Aorta (tissue), 5 donors: ENCODE measurements at places on chromosomes 7 and 10.

GRCh38 chr10:50382576-50383023 is 131.3 kb upstream of the ASAH2 start:
- no peak for DNase-seq

DNA sequence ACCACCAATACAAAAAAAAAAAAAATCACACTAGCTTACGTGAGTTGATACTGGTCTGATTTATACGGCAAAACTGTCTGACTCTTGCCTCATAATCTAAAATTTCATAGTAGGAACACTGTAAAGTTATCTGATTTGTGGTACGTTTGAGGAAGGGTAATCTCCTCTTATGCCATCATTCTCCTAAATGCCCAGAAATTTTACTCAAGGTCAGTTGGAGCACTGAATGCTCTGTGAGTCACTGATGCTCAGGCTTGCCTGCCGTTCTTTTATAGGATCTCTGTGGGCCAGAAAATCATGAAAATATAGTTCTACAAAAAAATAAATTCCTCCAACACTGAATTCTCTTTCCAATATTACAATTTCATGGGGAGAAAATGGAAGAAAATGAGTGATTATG is 135.7 kb downstream of the PDE1C start:
- DNase-seq, result no peak

- DNase-seq, result peak; percentile 61
Measured at GRCh38 chr10:72044417-72045041, 43.8 kb downstream of the SPOCK2 start.

DNA sequence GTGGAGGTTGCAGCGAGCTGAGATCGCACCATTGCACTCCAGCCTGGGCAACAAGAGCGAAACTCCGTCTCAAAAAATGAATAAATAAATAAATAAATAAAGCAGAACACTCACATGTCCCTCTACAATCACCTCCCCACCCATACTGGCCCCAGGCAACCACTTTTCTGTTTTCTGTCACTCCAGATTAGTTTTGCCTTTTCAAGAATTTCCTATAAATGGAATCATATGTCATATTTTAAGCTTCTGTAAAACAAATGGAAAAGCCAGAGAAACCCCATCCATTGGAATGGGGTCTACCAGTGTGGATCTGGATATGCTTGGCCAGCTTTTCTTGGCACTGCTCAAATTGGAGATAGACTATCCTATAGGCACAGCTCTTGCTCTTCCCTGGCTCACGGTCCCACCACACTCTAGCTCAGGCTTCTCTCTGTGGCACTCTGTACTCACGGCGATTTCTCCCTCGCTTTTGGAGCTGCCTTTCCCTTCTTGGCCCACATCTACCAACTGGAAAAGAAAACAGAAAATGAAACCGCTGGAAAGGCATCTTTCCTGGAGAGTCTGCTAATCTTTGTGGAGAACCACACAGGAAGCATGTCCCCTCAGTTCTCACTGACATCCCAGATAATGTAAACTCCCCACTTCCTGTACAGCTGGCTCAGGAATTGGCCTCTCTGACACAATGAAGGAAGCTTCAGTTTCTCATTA is 210.1 kb downstream of the JCAD start:
- no peak for DNase-seq

DNA sequence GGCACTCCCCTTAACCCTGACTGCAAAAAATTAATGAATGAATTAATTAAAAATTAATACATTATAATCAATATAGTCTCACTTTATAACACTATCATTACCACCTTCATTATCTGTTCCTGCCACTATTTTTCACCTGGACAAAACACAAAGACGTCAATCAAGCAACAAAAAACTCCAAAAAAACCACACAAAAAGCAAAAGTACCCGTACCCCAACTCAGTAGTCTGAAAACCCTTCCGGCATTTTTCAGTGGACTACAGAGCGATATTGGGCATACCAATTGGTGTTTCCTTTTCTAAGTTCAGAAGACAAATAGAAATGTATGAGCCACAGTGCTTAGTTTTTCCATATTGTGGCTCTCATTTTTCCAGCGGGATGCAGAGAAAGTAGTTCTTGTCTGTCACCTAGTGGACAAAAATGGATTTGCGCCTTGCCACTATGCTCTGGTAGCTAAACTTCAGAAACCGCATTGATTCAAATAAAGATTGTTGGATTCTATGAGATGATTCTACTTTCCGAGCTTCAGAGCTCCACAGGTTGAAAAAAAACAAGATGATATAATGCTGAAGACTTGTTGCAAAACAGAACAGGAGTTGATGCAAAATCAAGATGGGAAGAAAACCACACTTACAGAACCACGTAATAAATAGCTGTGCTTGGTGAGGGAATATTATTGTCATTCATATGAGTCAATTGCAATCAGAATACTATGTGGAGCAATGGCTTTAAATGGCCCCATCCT is 50.6 kb upstream of the ITGB1 start:
- no peak for DNase-seq

DNA sequence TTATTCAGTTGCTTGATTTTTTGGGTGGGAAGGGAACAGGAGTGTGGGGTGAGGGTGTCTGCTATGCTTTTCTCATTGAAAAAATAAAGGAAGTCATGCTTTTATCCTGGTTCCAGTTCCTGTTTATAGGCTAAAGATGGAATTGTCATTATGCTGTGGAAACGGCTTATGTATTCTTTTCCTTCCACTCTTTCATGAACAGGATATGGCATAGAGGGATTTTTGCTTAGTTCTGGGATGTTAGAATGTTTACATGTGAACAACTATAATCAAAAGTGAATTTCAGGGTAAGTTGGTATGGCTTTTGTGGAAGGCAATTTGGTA is 35.9 kb upstream of the PTPN12 start:
- no peak for DNase-seq

DNA sequence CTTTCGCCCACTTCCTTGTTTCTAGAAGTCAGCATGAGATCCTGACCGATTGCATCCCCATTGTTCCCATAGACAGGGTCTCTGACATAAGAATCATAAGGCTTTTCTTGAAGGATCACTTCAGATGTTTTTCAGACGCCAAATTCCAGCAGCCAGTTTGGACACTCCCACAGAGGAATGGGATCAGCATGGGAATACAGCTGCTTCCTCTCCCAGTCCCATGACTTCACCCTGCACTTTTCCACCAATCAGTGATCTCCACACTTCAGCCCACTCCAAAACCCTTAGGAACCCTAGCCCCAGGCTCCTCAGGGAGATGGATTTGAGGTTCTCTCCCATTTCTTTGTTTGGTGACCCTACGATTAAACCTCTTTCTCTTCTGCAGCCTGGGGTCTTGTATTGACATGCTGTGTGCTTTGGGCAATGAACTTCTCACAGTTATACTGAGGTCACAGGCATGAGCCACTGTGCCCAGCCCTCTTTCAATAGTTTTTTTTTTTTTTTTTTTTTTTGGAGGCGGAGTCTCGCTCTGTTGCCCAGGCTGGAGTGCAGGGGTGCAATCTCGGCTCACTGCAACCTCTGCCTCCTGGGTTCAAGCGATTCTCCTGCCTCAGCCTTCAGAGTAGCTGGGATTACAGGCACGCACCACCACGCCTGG is 52.8 kb upstream of the CHST3 start:
- DNase-seq, result no peak

GRCh38 chr10:118720685-118721538 is 33.9 kb downstream of the CACUL1 start:
- no peak for DNase-seq

DNA sequence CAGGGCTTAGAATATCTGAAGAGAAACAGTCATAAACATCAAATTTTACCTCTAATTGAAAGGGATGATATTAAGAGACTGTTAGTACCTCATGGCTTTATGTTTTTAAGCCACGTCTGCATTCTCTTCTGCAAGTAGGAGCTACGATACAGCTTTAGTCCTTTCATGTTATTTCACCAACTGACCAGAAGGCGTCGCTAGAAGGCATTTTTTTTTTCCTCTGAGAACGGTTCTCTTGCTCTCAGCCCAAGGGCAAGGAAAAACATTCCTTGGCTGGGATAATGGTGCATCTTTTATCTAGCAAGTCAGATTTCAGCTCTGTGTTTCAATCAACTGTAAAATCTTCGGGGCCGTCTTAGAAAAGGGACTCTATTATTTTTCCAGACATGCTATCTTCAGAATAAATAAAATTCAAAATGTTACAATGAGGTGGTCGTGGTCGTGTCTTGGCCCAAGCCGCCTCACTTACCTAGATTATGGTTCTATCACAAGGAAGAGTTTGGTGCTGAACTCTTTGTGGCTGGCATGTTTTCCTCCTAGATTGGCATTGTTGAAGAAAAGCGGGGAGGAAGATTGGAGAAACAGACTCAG is 41.6 kb upstream of the LYZL2 start:
- DNase-seq, result no peak

DNA sequence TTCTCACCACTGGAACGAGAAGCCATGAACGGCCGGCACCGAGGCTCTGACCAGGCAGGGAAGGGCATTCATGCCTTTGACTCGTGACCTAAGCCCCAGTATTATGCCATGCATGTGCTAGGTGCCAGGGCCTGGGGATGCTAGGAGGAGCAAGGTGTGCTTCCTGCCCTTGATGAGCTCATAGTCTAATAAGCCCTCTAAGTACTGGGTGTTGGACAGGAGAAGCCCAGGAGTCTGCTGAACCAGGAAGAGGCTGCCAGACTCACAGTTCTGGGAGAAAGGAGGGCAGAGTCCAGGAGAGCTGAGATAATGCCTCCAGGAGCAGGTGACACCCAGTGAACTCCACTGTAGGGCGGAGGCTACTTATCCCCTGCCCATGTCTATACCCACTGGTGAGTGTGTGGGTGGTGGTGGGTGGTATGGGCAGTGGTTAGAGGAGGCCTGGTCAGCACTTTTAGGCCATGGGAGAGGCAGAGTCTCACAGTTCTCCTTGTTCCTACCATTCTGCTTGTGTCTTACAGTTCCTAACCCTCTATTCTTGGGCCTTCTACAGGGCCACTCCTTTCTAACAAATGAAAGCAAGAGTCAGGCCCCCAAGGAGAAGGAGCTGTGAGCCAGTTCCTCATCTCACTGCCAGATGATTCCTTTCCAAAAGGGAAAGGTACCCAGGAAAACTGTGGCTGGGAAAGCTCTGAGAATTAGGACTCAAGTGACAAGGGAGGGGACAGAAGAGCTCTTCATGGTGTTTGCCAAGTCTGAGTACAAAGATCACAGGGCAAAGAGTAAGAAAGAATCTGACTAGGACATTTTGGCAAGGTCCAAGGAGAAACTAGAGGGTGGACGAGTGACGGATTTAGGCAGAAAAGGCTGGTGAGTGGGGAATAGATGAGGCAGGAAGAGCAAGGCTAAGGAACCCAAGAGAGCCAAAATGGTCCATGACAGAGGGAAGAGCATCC is 3.6 kb upstream of the MXI1 start:
- no peak for DNase-seq

GRCh38 chr7:138756591-138757242 is 41.1 kb upstream of the TMEM213 start:
- DNase-seq, result no peak

DNA sequence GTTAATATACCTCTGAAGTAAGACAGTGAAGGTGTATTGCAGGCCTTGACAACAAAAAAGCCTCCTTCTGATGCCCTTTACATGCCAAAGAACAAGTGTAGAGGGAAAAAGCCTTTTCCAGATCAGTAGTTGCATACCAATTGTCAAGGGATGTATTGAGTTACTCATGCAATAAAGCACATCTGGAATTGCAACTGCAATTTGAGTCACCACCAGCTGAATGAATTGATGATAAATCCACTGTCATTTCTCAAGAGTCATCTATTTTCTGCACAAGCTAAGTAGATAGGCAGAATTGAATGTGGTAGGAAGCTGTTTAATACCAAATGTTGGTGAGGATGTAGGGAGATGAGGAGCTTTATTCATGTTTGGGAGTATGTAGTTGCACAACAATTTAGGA is 325.9 kb upstream of the SMIM30 start:
- DNase-seq, result no peak

- no peak for DNase-seq
Measured at GRCh38 chr7:80002865-80003264, 131.8 kb upstream of the GNAI1 start.

DNA sequence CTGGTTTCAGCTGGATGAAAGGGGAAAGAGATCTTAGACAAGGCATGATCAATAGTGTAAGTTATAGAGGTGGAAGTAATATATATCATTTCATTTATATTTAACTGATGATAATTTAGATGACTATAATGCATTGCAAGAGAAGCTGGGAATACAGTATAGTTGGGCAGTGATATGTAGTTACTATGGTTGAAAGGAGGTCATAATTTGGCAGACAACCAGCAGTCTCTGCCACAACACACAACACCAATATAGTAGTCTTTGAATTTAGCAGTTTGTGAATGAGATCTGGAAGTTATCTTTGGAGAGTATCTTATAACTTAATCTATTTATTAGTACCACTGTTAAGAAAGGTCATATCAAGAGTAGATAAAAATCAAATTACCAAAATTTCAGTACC is 39.9 kb downstream of the TAX1BP1 start:
- no peak for DNase-seq

GRCh38 chr7:85730012-85730411 is 543.2 kb upstream of the SEMA3D start:
- no peak for DNase-seq

DNA sequence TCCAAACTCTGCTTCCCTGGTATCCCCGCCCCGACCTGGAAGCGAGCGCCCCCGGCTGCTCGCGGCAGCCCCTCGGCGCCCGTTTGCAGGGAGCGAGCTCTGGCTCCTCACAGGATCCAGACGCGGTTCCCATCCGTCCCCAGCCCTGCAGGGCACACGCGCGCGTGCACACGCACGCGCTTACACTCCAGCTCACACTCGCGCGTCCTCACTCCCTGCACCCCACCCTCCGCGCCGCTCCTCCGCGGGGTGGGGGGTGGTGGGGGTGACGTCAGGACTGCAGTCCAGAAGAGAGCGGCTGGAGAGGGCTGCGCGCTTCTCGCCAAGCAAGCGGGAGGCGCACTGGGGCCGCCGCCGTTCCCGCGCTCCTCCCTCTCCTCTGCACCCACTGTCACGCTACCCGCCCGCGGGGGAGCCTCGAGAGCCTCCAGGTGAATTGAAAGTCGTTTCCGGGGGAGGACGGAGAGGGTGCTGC is 255.6 kb downstream of the OTUD1 start:
- no peak for DNase-seq

GRCh38 chr10:107942826-107943225 is 778.3 kb upstream of the SORCS1 start:
- DNase-seq, result no peak
